ENCODE measurements at places on chromosomes 16 and 17.

DNA sequence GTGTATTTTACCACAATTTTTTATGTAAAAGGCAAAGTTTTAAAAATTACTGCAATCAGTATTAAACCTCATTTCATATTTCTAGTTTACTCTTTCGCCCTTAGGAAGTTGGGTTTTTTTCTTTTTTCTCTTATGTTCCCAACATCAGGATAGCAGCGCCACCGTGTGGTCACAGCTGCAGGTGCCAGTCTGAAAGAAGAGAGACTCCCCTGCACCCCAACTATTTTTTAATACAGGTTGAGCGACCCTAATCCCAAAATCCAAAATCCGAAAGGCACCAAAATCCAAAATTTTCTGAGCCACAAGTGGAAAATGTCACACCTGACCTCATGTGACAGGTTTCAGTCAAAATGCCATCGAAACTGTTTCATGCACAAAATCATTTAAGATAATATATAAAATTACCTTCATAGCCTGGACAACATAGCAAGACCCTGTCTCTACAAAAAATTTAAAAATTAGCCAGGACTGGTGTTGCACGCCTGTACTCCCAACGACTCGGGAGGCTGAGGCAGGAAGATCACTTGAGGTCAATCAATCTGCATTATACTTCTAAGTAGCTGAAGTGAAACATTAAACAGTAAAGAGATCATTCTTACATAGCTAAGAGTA lies 21.8 kb upstream of the ASGR2 start:
- peak; percentile 1 for DNase-seq

- DNase-seq = no peak
Observed at GRCh38 chr17:81608082-81608481, 28.8 kb downstream of the NPLOC4 start.

DNA sequence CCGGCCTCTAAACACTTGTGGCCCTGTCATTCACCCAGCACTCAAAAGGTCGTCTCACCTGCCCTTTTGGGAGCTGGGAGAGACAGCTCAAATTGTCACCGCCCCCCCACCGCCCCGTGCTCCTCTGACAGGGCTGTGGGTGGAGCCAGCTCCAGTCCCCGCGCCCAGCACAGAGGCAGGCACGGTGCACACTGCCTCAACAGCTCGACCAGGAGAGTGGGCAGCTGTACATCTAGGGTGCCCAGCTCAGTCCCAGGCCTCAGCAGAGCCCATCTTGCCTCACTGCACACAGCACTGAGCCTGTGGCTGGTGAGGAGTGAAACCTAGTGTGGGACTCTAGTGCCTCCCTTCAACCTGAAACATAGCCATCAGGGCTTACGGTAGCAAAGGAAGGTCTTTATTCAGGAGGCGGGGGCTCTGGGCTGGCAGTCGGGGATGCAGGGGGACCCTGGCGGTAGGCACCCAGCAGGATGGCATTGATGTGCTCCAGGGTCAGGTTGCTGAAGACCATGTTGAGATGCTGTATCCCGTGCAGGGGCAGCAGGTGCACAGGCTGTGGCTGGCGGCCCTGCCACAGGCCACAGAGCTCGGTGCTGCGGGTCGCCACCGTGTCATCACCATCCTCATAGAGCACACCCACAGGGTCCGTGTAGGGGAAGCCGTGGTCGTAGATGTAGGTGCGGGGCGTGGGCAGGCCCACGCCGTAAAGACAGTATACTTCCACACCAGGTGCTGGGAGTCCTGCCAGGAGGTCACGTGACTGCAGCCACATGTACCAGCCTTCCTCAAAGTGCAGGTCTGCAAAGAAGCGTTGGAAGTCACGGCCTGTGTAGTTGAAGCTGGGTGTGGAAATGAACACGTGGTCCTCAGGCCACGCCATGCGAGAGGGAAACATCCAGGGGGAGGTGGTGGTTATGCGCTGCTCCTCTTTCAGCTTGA lies 3.1 kb upstream of the PSMB10 start:
- no peak for DNase-seq

- DNase-seq = no peak
Observed at GRCh38 chr16:22322741-22323140, 25.5 kb downstream of the POLR3E start.

- DNase-seq = no peak
Observed at GRCh38 chr16:75931043-75931442, 204.8 kb upstream of the CPHXL start.

- DNase-seq = no peak
Observed at GRCh38 chr16:58417600-58417999, 25.3 kb downstream of the GINS3 start.

DNA sequence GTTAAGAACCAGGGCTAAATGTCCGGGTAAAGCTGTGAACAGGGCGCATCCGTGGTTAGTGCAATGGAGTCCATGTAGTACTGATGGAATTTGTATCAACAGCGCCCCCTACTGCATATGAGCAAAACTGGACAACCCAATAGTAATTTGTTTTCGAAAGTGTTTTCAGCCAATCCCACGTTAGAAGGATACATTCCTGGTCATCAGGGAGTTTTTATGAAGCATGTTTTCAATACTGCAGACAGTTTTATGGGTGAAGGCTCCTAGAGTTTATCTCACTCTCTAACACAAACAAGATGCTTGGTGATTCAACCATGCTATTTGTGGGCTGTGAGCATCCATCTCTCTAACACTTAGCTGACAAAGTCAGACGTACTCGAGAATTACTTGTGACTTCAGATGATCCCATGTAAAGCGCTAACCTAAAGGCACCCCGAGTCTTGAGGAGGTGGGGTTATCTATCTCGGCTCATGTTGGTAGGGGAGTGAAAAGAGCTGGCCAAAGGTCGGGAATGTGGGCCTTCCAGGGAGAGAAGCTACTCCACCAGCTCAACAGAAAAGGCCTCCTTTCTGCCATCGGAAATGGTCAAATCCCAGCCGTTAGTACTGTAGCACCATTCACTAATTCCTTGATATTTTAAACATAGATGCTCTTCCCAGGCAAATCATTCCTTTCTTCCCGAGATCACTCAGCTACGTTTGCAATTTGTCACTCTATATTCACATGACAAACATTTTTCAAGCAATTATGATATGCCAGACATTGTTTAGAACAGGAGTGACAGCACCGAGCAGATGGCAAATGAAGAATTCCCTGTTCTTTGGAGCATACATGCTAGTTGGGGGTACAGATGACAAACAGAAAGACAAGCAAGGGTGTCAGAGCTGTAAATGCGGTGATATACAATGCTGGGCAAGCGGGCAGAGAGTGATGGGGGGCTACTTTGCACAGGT lies 46.9 kb upstream of the HNF1B start:
- peak; percentile 65 for DNase-seq

DNA sequence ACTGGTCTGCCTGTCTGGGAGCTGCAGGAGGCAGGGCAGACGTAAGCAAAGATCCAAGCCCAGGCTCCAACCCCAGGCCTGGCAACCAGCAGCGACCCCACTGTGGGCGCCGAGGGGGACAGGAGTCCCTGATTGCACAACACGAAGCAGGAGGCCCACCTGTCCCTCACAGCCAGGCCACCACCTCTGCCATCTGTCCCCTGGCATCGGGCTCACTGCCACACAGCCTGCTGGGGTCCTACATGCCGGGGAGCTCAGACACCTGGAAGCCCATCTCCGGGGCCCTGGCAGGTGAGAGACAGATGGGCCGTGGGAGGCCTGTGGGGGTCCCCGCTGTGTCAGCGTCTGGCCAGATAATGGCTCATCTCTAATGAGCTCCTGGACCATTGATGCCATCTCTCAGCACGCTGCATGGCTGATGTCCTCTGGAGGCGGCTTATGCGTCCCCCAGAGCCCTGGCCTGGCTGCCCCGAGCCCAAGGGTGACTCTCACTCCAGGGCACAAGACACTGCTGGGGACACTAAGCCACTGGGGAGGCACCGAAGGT lies 11.3 kb upstream of the RASD1 start:
- DNase-seq = no peak

- DNase-seq = no peak
Observed at GRCh38 chr17:74670329-74670728, 42.4 kb downstream of the CD300LF start.

- no peak for DNase-seq
Observed at GRCh38 chr17:79702034-79702433, 28.7 kb upstream of the ENPP7 start.

- no peak for DNase-seq
Observed at GRCh38 chr17:48290378-48290777, 139.6 kb downstream of the SKAP1 start.

DNA sequence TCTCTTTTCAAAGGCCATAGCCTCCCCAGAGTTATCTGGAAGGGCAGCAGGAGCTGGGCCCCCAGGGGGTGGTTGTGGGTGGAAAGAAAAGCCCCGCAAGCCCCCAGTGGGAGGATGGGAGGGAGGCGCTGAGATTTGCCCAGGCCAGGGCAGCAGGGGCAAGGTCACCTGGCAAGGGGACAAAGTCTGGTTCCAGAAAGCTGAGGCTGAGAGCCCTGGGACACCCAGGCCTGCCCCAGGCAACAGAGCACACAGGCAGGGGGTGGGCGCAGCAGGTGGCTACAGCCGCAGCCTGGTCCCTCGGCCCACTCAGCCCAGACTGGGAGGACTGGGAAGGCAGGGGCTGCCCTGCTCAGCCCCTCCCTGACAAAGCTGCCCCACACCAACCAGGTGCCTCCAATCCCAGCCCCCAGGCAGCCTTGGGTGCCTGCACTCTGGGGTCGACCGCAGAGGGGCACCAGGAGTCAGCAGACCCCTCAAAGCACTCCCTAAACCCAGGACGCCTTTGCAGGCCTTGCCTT lies 23.7 kb upstream of the GSG1L start:
- no peak for DNase-seq

- no peak for DNase-seq
Observed at GRCh38 chr16:58741166-58741565, 7.0 kb upstream of the GOT2 start.

DNA sequence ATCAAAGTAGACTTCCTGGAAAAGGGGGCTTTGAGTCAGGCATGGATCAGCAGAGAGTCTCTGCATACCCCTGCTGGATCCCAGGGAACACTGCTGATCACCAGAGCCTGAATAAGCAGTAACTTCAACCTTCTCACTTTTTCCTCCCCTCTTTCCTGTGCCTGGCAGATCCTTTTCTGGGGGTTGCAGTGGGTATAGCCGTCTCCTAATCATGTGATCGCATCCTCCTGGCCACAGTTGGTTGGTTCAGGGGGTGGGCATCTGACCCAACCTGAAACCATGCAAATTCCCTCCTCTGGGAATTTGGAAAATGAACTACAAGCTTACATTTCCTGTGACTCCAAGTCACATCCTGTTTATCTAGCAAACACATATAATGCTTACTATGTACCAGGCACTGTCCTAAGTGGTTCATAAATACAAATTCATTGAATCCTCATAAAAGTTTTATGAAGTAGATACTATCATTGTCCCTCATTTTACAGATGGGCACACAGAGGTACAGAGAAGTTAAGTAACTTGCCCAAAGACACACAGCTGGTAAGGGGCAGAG lies 120.3 kb downstream of the AXIN2 start:
- no peak for DNase-seq

- DNase-seq = no peak
Observed at GRCh38 chr17:50531428-50532025, 1.0 kb upstream of the EPN3 start.

- DNase-seq = no peak
Observed at GRCh38 chr17:14840616-14841231, 424.4 kb downstream of the PMP22 start.

GRCh38 chr16:30619202-30619601 lies 9.0 kb upstream of the ZNF689 start:
- no peak for DNase-seq

DNA sequence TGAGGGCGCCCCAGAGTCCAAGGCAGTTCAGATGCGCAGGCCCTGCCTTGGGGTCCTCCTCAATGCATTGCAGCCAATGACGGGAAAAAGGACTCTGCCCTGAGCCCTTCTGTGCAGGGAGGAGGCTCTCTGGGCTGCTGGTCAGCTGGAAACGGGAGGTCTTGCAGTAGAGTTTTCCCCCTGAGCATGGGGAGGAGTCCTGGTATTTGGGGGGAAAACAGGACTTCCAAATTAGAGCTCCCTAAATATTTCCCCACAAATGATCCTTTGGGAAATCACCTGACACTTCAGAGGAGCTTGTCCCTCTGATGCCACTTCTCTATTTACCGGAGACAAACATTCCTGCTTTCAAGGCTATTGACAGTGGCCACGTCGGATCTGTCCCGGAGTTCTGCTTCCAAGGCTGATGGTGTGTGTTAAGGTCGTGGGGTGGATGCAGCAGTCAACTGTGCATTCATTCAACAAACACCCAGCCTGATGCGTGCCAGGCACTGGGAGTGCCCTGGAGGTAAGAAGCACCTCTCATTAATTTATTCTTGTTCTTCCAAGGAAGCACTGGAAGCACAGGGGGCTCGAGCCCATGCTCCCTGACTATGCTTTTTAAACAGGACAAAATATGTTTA lies 73.0 kb upstream of the DNAH17 start:
- no peak for DNase-seq

DNA sequence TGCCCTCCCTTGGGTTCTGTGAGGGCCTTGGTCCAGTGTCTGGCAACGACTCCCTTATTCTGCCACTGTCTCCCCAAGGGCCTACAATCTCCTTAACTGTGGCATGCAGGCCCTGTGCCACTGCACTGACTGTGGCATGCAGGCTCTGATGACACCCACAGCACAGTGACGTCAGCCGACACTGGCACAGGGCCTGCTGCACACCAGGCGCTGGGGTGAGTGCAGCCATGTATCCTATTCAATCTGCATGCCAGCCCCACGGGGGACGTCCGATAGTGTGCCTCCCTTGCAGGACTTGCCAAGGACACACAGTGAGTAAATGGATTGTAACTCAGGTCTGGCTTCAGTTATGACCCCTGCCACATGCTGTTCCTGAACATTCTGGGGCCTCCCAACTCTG lies 39.8 kb upstream of the RASD1 start:
- DNase-seq = no peak

- no peak for DNase-seq
Observed at GRCh38 chr16:82300374-82300951, 130.4 kb upstream of the MPHOSPH6 start.

- DNase-seq = no peak
Observed at GRCh38 chr17:19335951-19336631, 26.4 kb downstream of the B9D1 start.

- DNase-seq = no peak
Observed at GRCh38 chr16:48013491-48013901, 142.3 kb downstream of the ABCC12 start.

DNA sequence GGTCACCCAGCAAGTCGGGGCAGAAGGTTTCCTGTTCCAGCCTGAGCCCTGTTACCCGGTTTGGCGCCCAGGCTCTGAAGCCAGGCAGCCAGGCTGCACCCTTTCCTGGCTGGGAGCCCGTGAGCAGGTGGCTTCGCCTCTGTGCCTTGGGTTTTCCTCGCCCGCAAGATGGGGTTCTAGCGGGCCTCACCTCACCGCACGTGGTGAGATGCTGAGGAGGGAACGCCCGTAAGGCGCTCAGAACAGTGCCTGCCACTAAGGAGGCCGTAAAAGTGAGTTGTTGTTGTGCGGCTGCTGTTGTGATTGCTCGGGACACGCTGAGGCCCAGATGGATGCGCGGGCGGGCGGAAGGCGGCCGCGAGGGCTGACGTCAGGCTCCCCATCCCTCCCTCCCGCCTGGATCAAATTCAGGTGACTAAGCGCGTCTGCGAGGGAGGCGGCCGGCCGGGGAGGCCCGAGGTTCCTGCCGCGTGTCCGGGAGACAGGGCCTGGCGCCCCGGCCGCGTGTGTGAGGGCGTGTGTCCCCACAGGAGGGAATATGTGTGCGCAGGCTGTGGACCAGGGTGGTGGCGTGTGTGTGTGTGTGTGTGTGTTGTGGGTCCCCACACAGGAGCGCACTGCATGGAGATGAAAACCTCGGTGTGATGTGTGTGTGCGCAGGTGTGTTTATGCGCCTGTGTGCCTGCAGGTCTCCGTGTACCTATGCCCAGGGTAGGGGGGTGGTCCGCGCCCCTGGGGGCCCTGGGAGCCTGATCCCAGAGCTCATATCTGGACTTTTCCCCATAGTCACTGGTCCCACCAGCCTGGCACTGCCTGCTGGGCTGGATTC lies 4.3 kb downstream of the CAMKK1 start:
- DNase-seq = peak; percentile 80

GRCh38 chr16:22031483-22032083 lies 23.7 kb downstream of the MOSMO start:
- no peak for DNase-seq

Measured in BJ (cell line).